Camera-type eye (tissue), 1 donor: ENCODE measurements at places on chromosomes 3 and 15. TPM values are rescaled to one million over a fixed set of nuclear protein-coding genes. Genes with fewer than 3 reads are reported as not detected.

PRR20G gene
- total RNA-seq, result not detected

TMC3 gene
- 0.22 TPM for total RNA-seq

PIF1 gene
- total RNA-seq, result 5.7 TPM

BBS4 gene
- total RNA-seq, result 94.8 TPM

VWA5B2 gene
- total RNA-seq, result 1.2 TPM

SLC22A13 gene
- 0.27 TPM for total RNA-seq
